CD14-positive monocyte (primary cell): ENCODE measurements at places on chromosomes 13 and 19. TPM values are rescaled to one million over a fixed set of nuclear protein-coding genes. Genes with fewer than 3 reads are reported as not detected.

ZNF229 gene
- polyA plus RNA-seq = not detected

GAPDHS gene
- polyA plus RNA-seq = not detected

ZNF578 gene
- polyA plus RNA-seq = 0.05 TPM in 1 of 2 replicates, not detected in the other

ZSCAN1 gene
- not detected in 2 replicates for polyA plus RNA-seq

DCLK1 gene
- not detected in 2 replicates for polyA plus RNA-seq

ZFR2 gene
- polyA plus RNA-seq = not detected

NANOS3 gene
- not detected in 2 replicates for polyA plus RNA-seq

FFAR3 gene
- 1.2 TPM for polyA plus RNA-seq

SYNGR4 gene
- polyA plus RNA-seq = not detected in 2 replicates

BEST2 gene
- not detected for polyA plus RNA-seq

DOCK6 gene
- polyA plus RNA-seq = 0.18 TPM
